ENCODE measurements at places on chromosomes 1 and 21.
A peak's percentile ranks its signal among the peaks of the same experiment; 100 is the strongest.

GRCh38 chr1:241362350-241362749, 5.3 kb upstream of the RGS7 start:
- DNase-seq = no peak

DNA sequence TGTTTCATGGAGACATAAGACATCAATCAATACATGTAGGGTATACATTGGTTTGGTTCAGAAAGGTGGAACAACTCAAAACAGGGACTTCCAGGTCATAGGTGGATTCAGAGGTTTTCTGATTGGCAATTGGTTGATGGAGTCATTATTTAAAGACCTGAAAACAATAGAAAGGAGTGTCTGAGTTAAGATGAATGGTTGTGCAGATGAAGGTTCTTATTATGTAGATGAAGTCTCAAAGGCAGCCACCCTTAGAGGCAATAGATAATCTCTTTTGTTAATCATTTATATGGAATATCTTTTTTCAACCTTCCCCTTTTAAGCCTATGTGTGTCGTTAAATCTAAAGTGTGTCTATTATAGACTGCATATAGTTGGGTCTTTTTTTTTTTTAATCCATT, 67.8 kb upstream of the LYPLAL1 start:
- no peak for DNase-seq

GRCh38 chr1:117229217-117229616, 18.5 kb upstream of the VTCN1 start:
- no peak for DNase-seq

DNA sequence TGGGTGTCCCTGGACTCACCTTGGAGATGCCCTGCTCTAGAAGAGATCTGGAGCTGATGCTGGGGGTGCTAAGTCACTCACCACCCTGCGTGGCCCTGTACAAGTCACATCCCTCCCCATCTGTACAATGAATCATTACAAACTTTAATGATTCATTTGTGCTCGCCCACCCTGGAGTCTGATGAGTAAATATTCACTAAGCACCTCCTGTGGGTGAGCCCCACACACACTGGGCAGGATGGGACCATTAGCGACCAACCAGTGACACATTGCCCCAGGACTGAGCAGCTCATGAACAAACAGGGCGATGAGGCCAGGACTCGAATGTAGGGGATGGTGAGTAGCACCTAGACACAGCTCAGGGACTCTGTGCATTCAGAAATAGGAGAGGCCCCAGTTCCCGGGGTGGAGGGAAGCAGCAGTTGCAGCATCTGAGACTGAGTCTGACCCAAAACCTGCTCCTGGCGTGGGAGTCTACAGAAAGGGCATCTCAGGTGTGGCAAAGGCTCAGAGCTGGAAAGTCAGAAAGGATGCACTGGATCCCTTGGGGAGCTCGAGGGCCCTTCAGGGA, 18.1 kb upstream of the PDZK1IP1 start:
- DNase-seq = no peak

DNA sequence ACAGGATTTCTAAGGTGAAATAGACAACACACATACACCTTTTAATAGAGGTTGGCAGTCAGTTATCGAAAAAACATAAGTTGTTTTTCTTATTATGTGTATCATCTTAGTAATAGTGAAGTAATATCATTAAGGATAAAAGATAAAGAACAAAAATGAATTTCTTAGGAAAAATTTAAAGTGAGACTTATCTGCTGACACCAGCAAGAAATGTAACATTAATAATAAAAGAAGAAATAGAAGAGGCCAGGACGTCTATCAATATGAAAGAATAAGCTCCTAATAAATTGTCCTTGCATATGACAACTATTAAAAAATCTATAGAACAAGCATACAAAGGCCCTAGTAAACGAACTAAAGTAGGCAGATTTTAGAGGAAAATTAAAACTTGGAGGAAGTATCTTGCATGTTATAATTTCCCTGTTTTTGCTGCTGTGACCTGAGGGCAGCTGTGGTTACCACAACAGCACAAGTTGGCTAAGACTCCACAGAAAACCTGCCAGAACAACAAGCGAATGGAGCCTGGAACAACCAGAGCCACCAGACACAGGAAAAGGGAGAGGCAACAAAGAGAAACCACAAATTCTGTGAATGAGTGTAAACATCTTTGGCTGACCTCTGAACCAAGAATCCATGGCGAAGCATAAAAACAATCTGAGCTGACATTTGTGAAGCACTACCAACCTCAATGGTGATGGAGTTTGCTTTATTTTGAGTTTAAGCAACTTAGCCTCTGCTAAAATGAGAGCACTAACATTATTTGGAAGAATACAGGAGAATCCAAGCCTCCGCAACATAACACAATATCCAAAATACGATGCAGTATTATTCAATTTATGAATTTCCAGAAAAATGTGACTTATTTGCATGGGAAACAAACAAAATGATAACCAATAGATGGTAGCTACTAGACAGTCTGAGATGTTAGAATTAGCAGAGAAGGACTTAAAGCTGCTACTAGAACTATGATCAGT, 207.5 kb downstream of the KCNT2 start:
- peak; percentile 54 for DNase-seq

DNA sequence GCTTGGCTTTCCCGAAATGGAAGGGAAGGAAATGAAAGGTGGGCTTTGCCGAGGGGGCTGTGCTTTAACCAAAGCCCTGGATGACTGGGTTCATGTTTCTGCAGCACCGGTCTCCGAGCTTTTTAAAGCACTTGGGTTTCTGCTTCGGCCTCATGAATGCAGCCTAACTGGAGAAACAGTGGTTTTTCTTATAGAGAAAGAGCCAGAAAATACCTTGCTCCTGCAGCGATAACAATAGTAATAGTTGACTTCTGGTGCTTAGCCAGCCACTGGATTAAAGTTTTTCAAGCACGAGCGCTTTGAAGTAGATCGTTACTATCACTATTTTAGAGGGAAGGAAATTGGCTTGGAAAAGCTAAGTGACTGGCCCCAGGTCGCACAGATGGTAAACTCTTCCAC, 500 bp upstream of the DOCK7 start:
- no peak for DNase-seq

DNA sequence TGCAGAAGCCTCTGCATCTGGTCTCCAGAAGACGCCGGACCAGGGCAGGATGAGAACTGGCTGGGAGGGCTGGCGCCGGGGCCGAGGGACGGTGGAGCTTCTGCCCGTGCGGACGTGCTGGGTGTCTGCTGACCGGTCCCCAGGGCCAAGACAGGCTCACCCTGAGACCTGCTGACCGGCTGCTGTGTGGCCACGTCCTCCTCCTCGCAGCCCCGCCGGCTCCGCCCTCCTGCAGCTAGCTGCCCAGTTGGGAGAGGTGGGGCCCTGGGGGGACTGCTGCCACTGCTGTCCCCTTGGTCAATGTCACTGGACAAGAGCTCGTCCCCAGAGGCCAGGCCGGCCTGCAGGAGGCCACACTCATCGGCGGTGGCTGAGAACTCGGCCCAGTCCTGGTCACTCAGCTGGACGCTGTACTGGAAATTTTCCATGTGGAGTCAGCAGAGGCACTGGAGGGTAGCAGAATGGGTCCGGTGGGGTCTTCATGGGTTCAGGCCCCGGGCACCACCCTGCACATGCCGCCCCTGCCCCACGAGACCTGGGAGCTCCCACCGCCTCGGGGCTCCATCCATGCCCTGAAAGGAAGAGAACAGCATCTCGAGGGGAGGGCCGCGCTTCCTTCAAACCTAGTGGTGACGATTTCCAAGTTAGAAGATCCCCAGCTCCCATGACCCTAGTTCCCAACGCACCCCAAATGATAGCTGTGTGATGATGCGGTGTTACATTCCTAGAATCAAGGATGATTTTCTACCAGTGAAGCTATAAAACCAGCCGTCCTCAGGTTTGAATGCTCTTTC, 1.1 kb downstream of the PERM1 start:
- DNase-seq = no peak

- DNase-seq = no peak
Observed at GRCh38 chr1:231021540-231022031, 18.5 kb downstream of the FAM89A start.

- DNase-seq = peak; percentile 56
Observed at GRCh38 chr1:156281693-156282478, 739 bp downstream of the SMG5 start.

GRCh38 chr1:2415801-2416208, 3.4 kb upstream of the PEX10 start:
- no peak for DNase-seq

- no peak for DNase-seq
Observed at GRCh38 chr1:22044690-22045420, 7.7 kb upstream of the CDC42 start.

GRCh38 chr1:11168731-11169130, 20.4 kb upstream of the ANGPTL7 start:
- no peak for DNase-seq

- DNase-seq = no peak
Observed at GRCh38 chr1:178537382-178538090, 24.6 kb downstream of the TEX35 start.

DNA sequence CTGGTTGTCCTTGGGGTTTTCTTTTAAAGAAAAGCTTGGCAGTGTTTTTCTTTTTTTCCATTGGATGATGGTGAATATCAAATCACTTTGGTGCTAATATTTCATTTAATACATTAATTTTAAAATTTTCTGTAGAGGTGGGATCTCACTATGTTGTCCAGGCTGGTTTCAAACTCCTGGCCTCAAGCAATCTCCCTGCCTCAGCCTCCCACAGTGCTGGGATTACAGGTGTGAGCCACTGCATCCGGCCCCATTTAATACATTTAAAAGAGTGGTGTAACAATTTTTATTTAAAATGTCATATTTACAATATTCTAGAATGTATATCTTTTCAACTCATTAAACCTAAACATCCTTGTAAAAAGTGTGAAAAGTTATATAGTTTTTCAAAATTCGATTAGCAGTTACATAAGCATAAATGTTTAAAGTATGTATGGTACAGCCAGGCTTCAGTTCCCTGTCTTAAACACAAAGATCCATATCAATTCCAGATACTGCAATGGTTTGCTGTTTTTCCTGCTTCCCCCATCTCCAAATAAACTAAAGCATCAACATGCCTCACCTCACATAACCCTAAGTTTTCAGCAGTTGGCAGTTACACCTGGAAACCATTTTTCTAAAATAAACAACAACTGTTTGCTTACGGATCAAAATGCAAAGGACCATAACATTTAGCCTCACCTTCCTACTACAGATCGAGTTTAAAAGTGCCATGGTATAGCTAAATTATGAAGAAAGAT, 8.9 kb upstream of the LGALS8 start:
- DNase-seq = no peak

DNA sequence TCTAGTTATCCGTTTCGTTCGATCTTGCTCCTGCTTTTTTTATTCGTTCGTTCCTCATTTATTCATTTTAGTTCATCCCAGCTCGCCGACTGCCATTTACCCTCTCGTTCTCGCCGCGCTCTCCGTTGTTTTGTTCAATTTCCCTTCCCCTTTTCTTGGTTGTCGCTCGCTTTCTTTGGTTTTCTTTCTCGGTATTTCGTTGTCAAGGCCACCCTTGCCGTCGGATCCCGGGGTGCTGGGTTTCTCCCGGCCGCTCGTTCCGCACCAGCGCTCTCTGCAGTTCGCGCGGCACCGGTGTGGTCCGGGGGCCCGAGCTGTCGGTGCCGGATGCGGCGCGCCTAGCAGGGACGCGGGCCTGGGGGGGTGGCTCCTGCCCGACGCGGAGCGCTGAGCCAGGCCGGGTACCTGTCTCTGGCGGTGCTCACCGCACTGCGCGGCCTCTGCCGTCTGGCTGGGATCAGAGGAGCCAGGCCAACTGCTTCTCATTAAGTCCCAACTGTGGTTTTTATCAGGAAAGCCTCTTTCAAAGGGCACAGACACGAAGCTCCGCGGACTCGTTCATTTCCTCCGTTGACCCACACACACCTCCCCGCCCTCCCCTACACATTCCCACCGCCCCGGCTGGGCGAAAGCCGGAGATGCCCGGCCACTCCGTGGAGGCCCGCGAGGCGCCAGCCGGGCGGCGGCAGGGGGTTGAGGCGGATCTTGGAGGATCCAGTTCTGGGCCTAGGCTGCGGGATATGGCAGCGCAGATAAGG, 1.6 kb downstream of the ALX3 start:
- no peak for DNase-seq

GRCh38 chr1:15939181-15940109, 36.5 kb downstream of the ZBTB17 start:
- DNase-seq = peak; percentile 45

- DNase-seq = peak; percentile 30
Observed at GRCh38 chr1:64122588-64122987, 80.8 kb upstream of the UBE2U start.
